SK-N-DZ (cell line): ENCODE measurements at places on chromosomes 2 and 18.

DNA sequence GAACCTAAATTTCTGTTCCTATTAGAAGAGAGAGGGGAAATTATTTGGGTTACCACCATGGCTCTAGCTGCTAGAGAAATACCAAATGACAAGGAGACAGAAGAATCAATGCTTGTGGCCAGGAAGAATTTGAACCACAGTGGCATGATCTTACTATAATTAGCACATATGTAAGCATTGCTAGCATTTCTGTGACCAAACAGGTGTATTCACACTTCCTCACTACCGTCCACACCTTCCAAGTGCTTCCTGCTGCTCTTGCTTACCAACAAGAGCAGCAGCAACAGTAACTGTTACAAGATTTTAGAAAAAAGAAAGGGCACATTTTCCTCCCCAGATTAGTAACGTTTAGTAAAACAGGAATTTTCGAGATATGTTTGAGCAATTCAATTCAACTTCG is 60.5 kb downstream of the CDH7 start:
- DNase-seq = no peak

DNA sequence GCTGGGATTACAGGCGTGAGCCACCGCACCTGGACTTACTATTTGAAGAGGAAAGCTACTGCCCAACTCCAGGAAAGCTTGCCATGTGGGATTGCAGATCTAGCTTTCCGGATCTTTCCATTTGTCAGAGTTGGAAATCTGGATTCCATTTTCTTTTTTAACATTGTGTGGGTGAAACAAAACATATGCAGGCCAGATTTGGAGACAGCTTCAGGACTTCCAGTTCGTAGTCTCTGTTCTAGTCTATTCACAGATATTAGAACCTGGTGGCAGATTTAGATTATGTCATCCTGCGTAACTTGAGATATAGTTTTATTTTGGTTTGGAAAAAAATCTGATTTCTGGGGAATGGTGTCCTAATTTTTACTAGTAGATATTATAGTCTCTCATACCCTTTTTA is 70.5 kb downstream of the ZNF236 start:
- no peak for DNase-seq

- DNase-seq = no peak
Observed at GRCh38 chr2:163374282-163374681, 361.5 kb downstream of the FIGN start.

GRCh38 chr2:199070322-199070949 is 387.3 kb downstream of the SATB2 start:
- no peak for DNase-seq

DNA sequence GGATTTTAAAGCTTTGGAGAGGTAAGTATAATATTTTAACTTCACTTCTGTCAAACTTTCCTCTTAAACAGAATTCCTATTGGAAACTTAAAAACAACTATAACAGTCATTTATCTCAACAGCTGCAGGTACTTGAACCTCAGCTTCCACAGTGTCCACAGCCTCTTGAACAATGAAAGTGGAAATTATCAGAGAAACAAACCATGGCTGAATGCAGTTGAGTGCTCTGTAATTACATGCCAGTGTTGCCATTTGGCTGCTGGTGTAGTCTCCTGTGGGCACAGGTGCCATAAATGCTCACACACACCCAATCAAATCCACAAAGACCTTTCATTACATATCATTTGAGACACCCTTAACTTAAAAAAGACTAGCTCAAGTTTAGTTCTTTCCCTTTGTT is 125.1 kb downstream of the CPS1 start:
- DNase-seq = no peak

DNA sequence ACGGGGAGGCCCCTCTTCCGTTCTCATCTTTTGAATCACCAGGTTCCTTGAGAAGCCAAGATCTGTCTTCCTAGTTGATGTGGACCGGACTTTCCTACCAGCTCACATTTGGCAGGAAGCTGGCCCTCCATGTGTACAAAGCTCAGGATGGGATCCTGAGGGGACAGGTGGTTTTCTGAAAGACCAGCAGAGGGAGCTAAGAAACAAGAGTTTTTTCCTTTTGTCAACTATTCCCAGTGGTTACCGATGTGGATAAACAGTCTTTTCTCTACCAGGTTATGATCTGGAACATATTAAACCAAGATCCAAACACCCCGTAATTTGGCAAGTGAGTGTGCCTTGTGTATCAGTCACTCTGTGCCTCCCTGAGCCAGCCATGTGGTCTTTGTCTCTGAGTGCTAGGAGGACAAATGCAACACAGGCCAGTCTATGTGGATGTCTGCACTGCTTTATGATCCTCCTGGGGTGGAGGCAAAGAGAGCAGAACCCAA is 25.1 kb upstream of the ARHGAP25 start:
- DNase-seq = peak; percentile 68

DNA sequence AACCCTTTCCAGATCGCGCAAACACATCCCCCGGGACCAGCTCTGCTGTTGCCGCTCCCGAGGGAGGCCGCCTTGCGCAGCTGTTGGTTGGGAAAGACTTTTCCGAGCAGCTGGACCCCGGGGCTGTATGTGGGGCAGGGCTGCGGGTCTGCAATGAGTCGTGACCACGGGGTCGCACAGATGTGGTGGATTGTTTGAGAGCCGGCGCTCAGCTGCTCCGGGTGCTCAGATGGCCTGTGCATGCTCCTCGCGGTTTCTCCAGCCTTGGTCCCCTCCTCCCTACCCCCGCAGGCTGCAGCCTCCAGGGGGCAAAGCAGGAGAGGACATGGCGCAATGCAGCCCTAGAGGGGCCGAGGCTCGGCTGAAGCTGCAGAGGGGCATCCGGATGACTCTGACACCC is 105.2 kb upstream of the OTOS start:
- DNase-seq = peak; percentile 47

DNA sequence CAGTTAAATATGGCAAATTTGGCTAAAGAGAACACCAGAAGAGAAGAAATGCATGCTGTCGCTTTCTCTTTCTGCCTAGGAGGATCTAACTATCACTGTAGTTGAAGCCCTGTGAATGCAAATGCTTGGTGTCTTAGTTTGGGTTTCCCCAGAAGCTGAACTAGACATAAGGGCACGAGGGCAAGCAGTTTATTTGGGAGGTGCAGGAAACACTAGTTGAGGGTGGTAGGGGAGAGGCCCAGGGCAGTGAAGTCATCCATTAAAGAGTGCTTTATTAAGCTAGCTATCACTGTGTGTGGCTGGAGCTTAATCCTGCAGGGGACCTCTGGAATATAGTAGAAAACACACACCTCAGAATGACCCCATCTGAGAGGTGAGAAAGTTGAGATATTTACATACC is 639.8 kb upstream of the ZEB2 start:
- DNase-seq = no peak

- no peak for DNase-seq
Observed at GRCh38 chr2:31051258-31052140, 86.7 kb downstream of the GALNT14 start.

DNA sequence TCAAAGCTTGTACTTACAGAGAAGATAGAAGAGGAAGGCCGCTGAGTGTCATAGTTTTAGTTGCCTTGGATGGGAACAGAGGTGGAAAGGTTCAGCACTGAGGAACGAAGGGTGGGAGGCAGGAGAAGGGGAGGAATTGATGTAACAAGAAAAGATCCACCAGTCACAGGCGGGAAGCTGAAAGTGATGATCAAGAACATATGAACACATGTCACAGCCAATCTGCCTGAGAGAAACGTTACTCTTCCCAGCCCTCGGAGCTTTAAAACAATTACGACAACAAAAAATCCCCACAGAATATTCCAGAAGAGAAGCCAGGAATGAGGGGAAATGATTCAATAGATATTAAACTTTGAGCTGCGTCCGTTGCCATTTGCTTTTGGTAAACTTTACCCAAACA is 87.1 kb downstream of the TSHZ1 start:
- peak; percentile 30 for DNase-seq

- DNase-seq = no peak
Observed at GRCh38 chr2:134259571-134259970, 5.7 kb downstream of the MGAT5 start.

DNA sequence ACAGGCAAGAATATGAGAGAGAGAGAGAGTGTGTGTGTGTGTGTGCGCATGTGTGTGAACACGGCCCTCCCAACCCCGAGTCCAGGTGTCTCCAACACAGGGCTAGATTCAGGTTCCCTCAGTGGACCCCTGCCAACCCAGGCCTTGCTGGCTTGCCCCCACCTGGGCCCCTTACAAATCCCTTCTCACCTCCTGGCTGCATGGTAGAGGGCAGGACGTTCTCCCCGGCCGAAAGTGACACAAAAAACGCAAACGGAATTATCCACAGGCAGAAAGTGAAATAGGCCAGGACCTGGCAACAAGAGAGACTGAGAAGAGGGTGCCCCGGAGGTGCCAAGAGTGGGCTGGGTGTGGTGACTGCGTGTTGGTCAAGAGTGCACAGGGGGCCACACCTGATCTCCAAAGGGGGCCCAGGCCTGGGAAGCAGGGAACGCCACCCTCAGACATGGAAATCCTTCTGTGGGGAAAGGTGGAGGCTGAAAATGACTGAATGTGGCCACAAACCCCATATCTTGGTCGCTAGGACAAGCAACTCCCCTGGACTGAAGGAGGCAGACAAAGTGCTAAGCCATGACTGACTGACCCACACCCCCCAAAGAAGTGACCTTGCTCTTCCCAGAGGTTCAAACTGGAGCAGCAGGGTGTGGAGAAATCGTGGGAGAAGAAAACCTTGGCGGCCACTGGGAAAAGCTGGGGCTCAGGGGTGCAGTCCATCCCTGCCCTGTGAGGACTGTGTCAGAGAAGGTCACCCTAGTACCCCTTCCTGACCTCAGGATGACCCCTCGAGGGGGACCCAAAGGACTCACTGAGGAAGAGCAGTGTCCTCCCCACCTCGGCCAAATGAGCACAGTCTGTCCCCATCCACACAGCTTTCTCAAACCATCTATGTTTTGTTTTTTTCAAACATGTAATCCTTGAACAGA is 5.7 kb downstream of the TEX261 start:
- DNase-seq = no peak

GRCh38 chr2:233039212-233039845 is 6.9 kb downstream of the NEU2 start:
- no peak for DNase-seq

DNA sequence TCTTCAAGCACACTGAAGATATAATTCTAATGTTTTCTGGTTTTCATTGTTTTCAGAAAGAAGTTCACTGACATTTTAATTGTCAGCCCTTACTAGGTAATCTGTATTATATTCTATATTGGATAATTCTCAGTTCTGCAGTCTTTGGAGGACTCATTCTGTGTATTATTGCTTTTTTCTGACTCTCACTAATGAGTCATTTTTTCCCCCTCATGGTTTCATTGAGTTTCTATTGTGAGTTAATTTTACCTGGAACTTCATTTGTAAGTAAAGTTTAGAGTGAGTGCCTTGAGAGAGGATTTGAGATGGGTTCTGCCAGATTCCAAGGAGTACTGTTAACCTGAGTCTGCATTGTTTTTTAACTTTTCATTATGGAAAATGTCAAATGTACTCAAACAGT is 90.4 kb upstream of the LYPD1 start:
- DNase-seq = no peak

DNA sequence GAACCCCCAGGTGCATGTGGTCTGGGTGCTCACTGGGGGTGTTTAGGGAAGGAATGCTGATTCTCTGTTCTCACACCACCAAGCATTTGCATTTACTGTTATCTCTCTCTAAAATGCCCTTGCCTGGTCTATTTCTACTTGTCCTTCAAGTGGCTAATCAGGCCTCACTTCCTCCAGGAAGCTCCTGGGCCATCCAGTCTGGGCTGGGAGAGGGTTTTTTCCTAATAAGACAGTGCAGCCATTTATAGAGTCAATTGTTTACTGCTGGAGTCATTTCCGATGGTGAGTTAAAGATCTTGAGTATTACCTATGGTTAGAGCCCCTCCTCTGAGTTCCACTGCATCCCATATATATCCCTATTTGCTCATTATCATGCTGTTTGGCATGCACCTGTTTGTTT is 25.2 kb upstream of the ITGA6 start:
- no peak for DNase-seq

DNA sequence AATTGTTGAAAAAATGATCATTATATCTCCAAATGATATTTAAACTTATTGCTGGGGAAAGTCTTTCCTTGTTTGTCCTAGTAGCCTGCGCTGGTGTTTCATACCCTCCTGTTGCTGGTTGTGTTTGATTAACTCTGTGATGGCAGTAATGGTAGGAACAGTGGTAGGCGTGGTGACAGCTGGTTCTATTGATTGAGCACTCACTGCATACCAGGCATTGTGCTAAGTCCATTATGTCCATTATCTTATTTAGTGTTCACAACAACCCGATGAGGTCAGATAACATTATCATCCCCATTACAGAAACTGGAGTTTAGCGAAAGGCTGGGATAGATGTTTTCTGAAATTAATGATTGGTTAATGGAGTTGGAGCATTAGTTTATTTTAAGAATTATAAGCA is 77.8 kb upstream of the STON1 start:
- peak; percentile 62 for DNase-seq

- DNase-seq = no peak
Observed at GRCh38 chr2:169294001-169294675, 68.2 kb downstream of the LRP2 start.

GRCh38 chr18:3449512-3450011 is 410 bp upstream of the TGIF1 start:
- peak; percentile 51 for DNase-seq

- no peak for DNase-seq
Observed at GRCh38 chr2:62844311-62845090, 139.0 kb downstream of the EHBP1 start.

DNA sequence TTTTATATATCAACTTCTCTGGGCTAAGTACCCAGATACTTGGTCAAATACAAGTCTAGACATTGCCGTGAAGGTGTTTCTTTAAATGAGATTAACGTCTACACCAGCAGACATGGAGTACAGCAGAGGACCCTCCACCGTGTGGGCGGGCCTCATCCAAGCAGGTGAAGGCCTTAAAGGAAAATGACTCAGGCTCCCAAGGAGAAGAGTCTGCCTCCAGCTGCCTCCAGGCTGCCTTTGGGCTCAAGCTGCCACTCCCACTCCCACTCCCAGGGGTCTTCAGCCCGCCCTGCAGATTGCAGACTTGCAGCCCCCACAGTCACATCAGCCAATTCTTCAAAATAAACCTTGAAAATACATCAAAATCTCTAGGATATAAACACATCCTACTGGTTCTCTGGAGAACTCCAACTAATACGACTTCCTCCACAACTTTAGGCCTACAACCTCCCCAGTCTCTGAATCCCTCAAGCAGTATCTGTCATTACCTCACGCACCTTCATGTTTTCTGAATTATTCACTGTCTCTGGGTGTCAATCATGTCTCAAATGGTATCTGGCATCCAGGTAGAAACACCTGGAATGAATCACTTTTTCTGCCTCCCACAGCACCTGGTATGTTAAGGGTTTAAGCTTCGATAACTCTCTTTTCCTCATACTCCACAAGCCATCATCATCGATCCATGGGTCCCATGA is 6.9 kb downstream of the ITGB1BP1 start:
- no peak for DNase-seq

- DNase-seq = no peak
Observed at GRCh38 chr2:236449167-236449761, 120.4 kb upstream of the ACKR3 start.

GRCh38 chr2:138711812-138712211 is 68.4 kb downstream of the NXPH2 start:
- no peak for DNase-seq

GRCh38 chr2:201774546-201774945 is 6.2 kb downstream of the ALS2 start:
- no peak for DNase-seq

- no peak for DNase-seq
Observed at GRCh38 chr2:88310787-88311186, 140.6 kb downstream of the THNSL2 start.

GRCh38 chr2:215830304-215830703 is 183.0 kb downstream of the MREG start:
- DNase-seq = no peak

GRCh38 chr18:36398419-36398818 is 100.9 kb downstream of the FHOD3 start:
- no peak for DNase-seq

GRCh38 chr2:11140492-11140891 is 14.8 kb upstream of the SLC66A3 start:
- peak; percentile 53 for DNase-seq
